ENCODE measurements at places on chromosomes 7 and 10. TPM values are rescaled to one million over a fixed set of nuclear protein-coding genes. Genes with fewer than 3 reads are reported as not detected.

The RPEL1 gene
- not detected for total RNA-seq

The ADIRF gene
- not detected for total RNA-seq

The ITGB1 gene
- 282 TPM for total RNA-seq

The HOXA11 gene
- total RNA-seq, result not detected

The CABCOCO1 gene
- total RNA-seq, result not detected

- peak; percentile 60 for DNase-seq
- H3K27me3 ChIP-seq, result no peaks in the 10 kb centered on the region
- H3K36me3 ChIP-seq, result no peaks in the 10 kb centered on the region
- H3K4me3 ChIP-seq, result no peak overlapping the region
- no peaks in the 10 kb centered on the region for H3K4me1 ChIP-seq
These were observed 4.4 kb upstream of the CCL26 start for GRCh38 chr7:75776295-75776971.

DNA sequence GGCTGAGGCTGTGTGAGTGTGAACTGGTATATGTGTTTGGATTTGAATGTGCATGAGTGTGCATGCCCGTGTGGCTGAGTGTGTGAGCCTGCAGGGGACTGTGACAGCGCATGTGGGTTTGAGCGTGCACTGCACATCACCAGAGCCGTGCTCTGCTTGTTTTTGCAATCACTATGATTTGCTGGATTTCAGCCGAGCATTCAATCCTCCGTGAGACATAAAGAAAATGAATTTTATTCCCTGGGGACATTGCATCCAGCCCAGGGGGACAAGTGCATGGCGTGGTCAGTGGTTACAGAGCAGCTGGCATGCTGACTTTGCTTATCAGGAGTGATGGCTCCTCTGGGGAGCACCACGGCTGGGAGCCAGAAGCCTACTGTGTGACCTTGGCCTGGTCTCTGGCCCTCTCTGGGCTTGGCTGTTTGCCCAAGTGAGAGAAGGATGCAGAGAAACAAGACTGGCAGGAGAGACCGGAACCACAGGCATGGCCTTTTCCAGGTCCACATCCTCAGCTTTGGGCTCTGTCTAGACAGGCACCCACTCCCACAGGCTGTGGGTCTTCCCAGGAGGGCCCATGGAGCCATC, 160.2 kb upstream of the UNC5B start:
- no peaks in the 10 kb centered on the region for H3K4me1 ChIP-seq
- H3K27ac ChIP-seq, result no peak overlapping the region
- DNase-seq, result no peak
- no peaks in the 10 kb centered on the region for H3K27me3 ChIP-seq
- no peak overlapping the region for H3K4me3 ChIP-seq

DNA sequence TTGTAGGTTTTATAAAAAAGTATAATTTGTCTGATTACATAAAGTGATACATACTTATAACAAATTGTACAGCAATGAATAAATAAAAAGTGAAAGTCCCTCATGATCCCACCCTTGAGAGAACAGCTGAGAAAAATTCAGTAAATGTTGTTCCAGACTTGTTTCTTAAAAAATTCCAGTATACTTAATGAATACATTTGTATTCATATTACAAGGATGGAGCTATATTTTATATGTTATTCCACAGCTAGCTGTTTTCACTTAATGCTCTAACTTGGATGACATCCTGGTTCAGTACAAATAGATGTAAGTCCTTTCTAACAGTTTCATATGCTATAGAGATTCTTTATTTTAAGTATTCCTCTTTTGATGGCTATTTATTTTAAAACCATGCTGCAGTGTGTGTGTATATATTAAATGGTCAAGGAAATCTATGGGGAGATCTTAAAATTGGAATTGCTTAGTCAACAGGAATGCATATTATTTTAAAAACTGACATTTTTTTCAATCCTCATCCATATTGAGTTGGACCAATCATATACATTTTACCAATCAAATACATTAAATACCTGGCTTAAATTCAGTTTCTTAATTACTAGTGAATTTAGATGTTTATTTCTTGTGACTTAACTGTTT, 8.9 kb downstream of the STAMBPL1 start:
- no peak overlapping the region for H3K4me3 ChIP-seq
- no peaks in the 10 kb centered on the region for H3K36me3 ChIP-seq
- H3K27ac ChIP-seq, result peak overlapping the region; percentile 8
- peaks cover 74% of the 10 kb centered on the region for H3K4me1 ChIP-seq

DNA sequence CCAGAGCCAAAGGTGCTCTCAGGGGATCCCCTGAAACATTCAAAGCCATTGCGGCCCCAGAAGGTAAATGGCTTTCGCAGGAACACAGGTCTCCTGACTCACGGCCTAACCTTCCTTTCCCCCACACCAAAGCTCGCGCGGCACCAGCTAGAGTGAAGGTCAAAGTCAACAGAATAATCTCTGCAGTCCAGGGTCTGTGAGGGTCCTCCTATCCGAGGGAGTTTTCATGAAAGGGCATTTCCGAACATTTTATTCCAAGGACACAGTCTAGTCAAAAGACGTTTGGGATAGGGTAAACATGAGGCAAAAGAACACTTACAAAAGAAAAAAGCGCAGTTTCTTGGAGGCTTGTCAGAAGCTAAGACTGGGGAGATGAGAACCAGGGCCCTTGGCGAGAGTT, 559 bp upstream of the STEAP2 start:
- DNase-seq, result peak; percentile 48
- peak overlapping the region; percentile 98 for H3K27ac ChIP-seq
- H3K27me3 ChIP-seq, result no peaks in the 10 kb centered on the region
- peaks cover 8% of the 10 kb centered on the region for H3K36me3 ChIP-seq
- H3K4me1 ChIP-seq, result peaks cover 38% of the 10 kb centered on the region

DNA sequence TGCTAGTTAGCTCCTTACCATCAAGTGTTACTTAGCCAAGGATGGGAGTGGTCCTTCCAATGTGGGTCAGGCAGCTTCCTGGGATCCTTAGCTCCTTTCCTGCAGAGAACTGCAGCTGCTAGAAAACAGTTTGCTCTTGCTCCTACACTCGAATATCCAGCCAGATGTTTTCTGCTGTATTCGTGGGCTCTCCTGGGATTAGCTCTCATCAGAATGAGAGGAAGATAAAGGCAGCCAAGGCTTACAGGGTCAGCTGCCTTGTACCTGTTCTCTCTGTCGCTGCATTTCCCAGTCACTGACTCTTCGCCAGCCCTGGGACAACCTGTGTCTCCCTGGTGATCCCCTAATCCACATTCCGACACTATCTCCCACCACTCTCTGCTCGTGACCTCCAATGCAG, 29.0 kb downstream of the NEUROD6 start:
- no peak for DNase-seq
- no peaks in the 10 kb centered on the region for H3K36me3 ChIP-seq
- H3K27me3 ChIP-seq, result no peaks in the 10 kb centered on the region
- peaks cover 22% of the 10 kb centered on the region for H3K4me1 ChIP-seq
- no peak overlapping the region for H3K27ac ChIP-seq
- H3K4me3 ChIP-seq, result no peak overlapping the region

GRCh38 chr7:32936689-32937088, 20.6 kb upstream of the FKBP9 start:
- no peak overlapping the region for H3K4me3 ChIP-seq
- H3K36me3 ChIP-seq, result peaks cover 12% of the 10 kb centered on the region
- no peak for DNase-seq
- H3K27me3 ChIP-seq, result no peaks in the 10 kb centered on the region
- peaks cover 18% of the 10 kb centered on the region for H3K4me1 ChIP-seq

DNA sequence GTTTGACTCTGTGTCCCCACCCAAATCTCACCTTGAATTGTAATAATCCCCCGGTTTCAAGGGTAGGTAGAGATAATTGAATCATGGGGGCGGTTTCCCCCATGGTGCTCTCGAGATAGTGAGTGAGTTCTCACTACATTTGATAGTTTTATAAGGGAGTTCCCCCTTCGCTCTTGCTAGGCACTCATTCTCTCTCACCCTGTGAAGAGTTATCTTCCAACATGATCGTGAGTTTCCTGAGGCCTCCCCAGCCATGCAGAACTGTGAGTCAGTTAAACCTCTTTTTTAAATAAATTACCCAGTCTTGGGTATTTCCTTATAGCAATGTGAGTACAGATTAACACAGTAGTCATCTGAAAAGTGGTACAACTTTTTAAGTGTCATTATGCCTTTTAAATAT, 913.5 kb upstream of the LRRN3 start:
- no peak for DNase-seq
- no peaks in the 10 kb centered on the region for H3K36me3 ChIP-seq
- no peaks in the 10 kb centered on the region for H3K27me3 ChIP-seq
- H3K4me3 ChIP-seq, result no peak overlapping the region
- no peak overlapping the region for H3K27ac ChIP-seq
- no peaks in the 10 kb centered on the region for H3K4me1 ChIP-seq

- no peak overlapping the region for H3K4me3 ChIP-seq
- H3K4me1 ChIP-seq, result peaks cover 18% of the 10 kb centered on the region
- no peak overlapping the region for H3K27ac ChIP-seq
- no peaks in the 10 kb centered on the region for H3K36me3 ChIP-seq
- peaks cover 20% of the 10 kb centered on the region for H3K27me3 ChIP-seq
These were observed 1.3 kb upstream of the SPOCK2 start for GRCh38 chr10:72089618-72090017.
